Aortic smooth muscle cell (primary cell): ENCODE measurements at places on chromosomes 2 and 18. TPM values are rescaled to one million over a fixed set of nuclear protein-coding genes. Genes with fewer than 3 reads are reported as not detected.

Gene CD8B2
- total RNA-seq: not detected in 2 replicates

Gene TXNL4A
- total RNA-seq: 74.0 and 92.7 TPM in 2 replicates

Gene PHLPP1
- total RNA-seq: 4.0 and 5.7 TPM in 2 replicates

Gene RAX
- total RNA-seq: not detected in 2 replicates

Gene CFAP53
- total RNA-seq: 0.37 and 0.53 TPM in 2 replicates

Gene RNASEH1
- 36.1 and 45.0 TPM in 2 replicates for total RNA-seq

Gene SPC25
- 3.9 and 5.7 TPM in 2 replicates for total RNA-seq

Gene KRTCAP3
- 0.13 and 0.37 TPM in 2 replicates for total RNA-seq

Gene STK25
- total RNA-seq: 123 and 138 TPM in 2 replicates

Gene IHH
- under 0.01 TPM in 1 of 2 replicates, not detected in the other for total RNA-seq

Gene DPP10
- total RNA-seq: not detected in 2 replicates

Gene MSH6
- total RNA-seq: 44.8 and 47.8 TPM in 2 replicates

Gene BAZ2B
- 56.8 and 70.6 TPM in 2 replicates for total RNA-seq

Gene TMEM247
- not detected in 2 replicates for total RNA-seq

Gene XIRP2
- not detected in 2 replicates for total RNA-seq
